Activated naive CD4-positive, alpha-beta T cell (primary cell): ENCODE measurements at places on chromosomes 4 and X.

DNA sequence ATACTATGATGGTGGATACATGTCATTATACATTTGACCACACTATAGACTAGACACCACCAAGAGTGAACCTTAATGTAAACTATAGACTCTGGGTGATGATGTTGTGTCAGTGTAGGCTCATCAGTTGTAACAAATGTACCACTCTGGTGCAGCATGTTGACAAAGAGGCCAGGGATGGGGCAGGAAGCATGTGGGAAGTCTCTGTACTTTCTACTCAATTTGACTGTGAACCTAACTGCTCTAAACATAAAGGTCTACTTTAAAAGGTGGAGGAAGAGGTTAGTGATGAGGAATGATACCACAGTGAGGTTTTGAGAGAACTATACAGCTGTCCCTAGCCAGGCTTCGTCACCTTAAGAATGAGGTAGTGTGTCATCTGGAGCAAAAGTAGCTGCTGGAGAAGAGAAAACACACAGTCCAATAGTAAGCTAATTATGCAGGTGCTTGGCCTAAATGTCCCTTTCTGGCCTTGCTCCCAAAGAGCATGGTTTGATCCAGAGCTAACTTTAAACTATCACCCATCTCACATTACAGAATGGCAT lies 38.4 kb downstream of the GRSF1 start:
- no peak for DNase-seq

GRCh38 chr4:146245246-146245645 lies 30.9 kb downstream of the REELD1 start:
- DNase-seq = no peak

DNA sequence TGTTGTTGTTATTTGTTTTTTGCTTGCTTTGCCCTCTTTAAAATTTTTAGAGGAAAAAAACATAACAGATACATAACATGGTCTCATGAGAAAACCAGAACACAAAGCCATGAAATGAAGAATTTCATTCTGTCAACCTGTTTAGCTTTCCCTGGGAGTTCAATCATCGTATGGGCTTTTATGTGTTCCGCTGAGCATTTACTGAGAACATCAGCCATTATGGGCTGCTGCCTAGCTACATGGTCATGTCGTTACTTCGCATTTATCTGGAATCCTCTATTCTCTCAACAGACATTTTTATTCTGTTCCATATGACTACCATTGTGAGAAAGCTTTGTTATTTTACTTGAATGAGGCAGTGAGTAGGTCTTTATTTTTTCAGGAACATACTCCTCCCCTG lies 51.4 kb downstream of the NDST3 start:
- no peak for DNase-seq

GRCh38 chrX:9195199-9195880 lies 161.4 kb upstream of the FAM9B start:
- no peak for DNase-seq

GRCh38 chrX:24993879-24994278 lies 21.9 kb downstream of the ARX start:
- no peak for DNase-seq

DNA sequence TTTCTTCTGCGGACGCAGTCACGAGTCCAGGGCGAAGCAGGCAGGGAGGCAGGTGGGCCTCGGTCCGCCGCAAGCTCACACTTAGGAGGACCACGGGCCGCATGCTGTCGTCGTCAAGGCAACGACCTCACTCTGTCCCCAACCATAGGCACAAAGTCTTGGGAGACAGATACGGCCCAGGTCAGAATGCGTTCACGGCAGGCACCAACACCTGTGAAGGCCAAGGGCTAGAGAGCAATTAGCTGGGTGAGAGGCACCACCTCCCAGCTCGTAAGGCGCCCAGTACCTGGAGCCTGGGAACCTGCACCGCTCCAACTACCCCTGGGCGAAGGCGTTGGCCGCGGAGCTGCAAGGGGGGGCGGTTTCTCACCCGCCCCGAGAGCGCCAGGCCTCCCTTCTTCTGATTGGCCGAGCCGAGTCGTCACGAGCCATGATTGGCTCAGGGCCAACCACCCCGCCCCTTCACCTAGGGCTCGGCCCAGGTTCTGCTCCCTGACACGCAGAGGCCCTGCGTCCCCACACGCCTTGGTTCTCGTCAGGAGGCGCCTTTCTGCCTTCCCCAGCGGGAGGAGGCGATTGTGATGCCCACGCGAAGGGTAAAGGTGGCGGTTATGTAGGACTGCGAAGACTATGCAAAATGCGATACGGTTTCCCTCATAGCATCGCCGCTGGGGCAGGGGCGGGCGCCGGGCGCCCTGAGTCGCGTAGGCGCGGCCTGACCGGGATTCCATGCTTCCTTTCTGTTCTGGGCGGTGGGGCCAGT lies at the start of gene CDKL2:
TSS of gene CDKL2 (minus strand) at position 355 of the 763 bp plus-strand sequence. CDS start 4,540 bp downstream, outside the sequence.
- DNase-seq = peak; percentile 78

DNA sequence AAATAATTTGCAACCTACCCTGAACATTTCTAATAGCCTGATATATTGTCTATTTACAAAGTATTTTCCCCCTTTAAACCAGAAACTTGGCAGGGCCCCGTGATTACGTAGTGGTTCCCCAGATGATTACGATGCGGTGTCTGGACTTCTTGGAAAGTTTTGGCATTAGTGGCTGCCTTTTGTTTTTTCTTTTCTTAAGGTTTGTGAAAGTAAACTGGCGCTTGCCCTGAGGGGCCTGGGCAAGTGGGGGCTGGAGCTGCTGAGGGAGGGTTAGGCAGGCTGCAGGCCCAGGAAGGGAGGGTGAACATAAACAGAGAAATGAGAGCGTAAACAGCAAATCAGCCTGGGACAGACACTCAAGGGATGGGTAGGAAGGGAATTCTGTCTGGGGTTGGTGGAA lies 123.6 kb upstream of the MSX1 start:
- no peak for DNase-seq

- no peak for DNase-seq
Observed at GRCh38 chrX:34119122-34119521, 13.0 kb downstream of the FAM47A start.

- peak; percentile 11 for DNase-seq
Observed at GRCh38 chrX:153708415-153708814, 15.8 kb downstream of the BCAP31 start.

- DNase-seq = no peak
Observed at GRCh38 chr4:118975449-118976192, 87.0 kb downstream of the SYNPO2 start.

DNA sequence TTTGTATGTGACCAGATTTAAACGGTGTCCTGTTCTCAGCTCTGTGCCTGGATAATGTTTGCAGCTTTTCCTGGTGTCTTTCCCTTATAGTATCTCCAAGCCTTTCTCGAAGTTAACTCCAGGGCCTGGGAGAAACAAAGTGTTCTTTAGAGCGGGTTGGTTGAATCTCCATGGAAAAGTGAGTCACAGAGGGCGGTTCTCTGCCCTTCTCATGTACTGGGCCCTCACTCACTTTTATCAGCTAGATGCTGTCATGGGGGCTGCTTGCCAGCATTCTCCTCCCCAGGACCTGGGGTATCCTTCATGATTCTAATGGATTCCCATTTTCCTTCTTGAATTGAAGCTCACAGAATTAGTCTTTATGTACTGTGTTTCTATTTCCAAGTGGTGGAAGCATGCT lies 46.1 kb upstream of the MAGEC2 start:
- no peak for DNase-seq
